ENCODE measurements at places on chromosomes 3 and 15.

GRCh38 chr3:48299746-48300712 is 33.4 kb downstream of the SPINK8 start:
- DNase-seq: no peak

- DNase-seq: no peak
Measured at GRCh38 chr3:59578129-59578528, 528.3 kb upstream of the CFAP20DC start.

DNA sequence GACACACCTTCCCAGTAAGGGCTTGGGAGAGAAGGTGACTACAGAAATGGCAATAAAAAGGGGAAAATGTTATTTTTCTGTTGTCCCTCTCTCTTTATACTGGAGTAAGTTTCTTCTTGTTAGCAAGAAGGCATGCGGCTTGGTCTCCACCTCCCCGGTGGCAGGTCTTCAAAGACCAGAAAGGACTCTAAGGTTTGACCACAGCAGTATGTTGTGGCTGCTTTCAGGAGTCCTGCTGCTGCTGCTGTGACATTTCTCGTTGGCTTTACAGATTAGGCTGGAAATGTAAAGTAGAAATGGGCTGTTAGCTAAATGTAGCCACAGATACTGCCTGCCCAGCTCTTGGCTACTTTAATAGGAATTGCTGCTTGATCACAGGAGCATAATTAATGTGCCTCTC is 175.8 kb upstream of the ZBTB20 start:
- no peak for DNase-seq

DNA sequence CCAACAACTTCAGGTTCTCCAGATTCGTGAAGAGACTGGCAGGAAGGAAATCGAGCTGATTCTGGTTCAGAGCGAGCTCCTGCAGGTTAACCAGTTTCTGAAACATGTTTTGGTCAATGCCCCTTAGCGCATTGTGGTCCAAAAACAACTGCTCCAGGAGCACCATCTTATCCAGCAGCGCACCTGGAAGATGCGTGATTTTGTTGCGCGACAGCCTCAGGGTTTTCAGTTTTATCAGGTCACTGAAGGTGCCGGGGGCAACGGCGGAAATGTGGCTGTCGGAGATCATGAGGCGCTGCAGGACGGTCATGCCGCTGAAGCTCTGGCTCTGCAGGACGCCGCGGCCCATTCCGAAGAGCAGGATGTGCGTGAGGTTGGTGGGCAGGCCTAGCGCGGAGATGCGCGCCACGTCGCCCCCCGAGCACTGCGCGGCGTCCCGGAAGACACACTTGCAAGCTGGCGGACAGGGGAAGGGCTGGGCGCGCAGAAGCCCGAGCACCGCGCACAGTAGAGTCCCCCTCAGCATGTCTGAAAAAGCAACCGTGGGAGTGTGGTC is 1.2 kb downstream of the GP5 start:
- DNase-seq: no peak

DNA sequence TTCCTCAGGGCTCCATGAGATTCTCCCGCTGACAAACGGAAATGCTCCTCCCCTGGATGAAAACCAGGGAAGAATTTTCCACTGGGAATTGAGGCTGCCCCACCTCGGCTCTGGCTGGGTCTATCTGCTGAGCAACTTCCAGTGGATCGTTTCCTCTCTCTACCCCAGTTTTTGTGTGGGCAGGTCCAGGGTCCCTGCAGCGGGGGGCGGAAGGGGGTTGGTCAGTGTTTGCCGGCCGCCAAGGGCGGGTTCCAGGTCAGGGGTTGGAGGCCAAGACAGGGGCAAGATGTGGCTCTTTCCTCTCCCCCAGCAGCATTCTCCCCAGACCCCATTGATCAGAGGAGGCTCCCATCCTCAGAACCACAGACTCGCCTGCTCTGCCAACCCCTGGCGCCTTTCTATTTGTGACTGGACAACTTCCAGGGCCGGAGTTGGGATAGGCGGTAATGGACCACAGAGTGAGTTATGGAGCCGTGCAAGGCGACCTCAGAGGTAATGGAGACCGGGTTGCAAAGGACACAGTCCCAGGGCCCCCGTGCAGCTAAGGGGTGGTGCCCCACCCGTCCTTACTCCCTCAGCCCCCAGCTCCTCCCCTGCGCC is 92.2 kb downstream of the WNT7A start:
- no peak for DNase-seq

- DNase-seq: peak; percentile 19
Measured at GRCh38 chr15:36544518-36545466, 34.6 kb upstream of the CDIN1 start.

GRCh38 chr15:44029003-44029402 is 166.1 kb downstream of the FRMD5 start:
- DNase-seq: no peak

DNA sequence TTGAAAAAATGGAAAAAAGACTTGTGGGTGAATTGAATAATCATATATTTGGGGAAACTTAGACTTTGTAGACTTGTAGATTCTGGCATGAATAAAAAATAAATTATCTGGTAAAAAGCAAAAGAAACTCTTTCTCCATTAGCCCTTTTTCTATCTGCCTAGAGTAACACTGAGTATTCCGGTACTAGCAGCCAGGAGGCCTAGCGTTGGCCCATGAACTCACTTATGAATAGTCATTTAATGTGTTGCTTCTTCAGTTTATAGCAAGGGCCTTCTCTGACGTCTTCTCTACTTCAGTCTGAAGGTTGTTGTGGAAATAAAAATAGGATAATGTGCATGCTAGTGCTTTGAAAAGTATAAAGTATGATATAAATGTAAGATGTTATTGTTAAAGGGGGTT is 851.2 kb upstream of the NR2F2 start:
- no peak for DNase-seq

DNA sequence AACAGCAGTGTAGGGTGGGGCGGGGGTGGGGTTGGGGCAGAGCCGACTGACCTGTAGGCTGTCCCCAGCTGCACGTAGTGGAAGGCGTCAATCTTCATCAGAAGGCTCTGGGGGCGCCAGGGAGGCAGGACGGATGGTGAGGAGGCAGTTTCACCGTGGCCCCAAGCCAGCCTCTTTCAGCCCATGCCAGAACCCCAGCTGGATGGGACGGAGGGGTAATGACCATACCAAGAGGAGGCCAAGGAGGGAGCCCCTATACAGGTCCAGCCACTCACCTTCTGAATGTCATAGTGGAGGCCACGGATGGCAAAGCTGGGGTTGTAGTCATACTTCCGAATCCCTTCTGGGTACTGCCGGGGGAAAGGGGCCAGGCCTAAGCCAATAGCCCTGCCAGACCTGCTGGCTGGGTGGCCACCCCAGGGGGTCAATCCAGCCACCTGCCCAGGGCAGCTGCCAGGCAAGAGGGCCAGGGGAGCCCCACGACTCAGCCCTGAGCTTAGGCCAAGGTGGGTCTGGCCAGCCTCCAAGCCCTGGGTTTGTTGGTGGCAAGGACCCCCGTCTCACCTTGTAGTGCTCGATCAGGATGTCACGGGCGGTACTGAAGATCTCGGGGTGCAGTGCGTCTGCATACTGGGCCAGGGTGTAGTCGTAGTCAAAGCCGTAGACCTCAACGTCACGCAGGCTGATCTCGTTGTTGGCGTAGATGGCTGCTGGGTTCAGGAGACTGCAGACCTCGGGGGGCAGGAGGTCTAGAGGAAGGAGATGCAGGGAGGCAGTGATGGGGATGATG is 4.9 kb downstream of the NT5DC2 start:
- DNase-seq: no peak

- DNase-seq: peak; percentile 20
Measured at GRCh38 chr15:92053753-92054316, 200.3 kb downstream of the SLCO3A1 start.

DNA sequence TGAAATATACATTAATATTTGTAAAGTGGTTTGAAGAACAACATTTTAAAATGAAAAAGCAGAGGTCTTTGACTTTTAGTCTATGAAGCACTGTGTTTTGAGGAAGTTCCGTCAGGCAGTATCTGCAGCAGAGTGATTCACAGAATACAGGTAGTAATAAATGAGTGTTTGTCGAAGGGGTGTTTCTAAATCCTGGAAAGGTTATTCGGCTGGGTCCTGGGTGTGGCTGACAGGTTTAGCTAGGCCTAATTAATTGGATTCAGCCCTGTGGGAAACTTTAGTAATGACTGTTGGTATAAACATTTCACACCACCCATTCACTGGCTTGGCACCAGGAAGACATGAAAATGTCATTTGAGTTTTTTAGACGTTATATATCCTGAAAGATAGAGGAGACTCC is 51.3 kb downstream of the TIPARP start:
- DNase-seq: no peak

GRCh38 chr15:40688932-40689799 is 5.8 kb upstream of the RAD51 start:
- DNase-seq: no peak

- no peak for DNase-seq
Measured at GRCh38 chr3:127462111-127462655, 128.3 kb downstream of the TPRA1 start.

DNA sequence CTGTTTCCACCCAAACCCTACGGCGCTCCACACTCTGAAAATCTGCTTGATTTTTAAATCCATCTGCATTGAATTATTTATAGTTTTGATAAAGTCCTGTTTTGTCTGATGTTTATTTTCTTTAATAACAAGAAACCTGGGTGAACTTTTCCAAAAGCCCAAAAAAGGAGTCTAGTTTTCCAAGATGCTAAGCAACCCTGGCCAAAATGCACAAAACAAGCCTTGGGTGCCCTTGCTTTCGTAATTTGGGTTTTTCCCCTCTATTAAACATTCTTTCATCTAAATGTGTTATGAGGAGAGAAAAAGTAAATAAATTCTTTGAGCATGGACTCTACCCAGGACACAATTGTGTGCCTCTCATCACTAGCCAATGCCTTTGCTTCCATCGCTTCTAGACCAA is 468.9 kb downstream of the MCTP2 start:
- DNase-seq: no peak

- DNase-seq: no peak
Measured at GRCh38 chr3:142450189-142450588, 2.4 kb upstream of the XRN1 start.

- DNase-seq: no peak
Measured at GRCh38 chr3:16148783-16149182, 25.7 kb upstream of the GALNT15 start.

- no peak for DNase-seq
Measured at GRCh38 chr3:142802891-142803290, 79.1 kb downstream of the TRPC1 start.

DNA sequence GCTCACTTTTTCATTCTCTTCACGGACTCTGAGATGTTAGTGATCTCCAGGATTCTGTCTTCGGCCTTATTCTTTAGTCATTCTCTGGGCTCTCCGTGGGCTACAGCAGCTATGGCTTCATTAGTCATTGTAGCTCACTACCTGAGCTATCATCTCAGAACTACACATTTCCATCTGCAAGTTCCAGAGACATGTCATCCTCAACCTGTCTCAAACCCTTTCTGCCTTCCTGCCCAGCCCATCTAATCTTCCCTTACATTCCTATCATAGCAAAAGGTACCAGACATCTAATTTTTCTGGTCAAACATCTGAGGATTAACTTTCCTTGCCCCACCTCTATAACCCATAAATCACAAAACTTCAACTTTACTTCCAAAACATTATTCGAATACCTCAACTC is 13.2 kb downstream of the TSPAN3 start:
- no peak for DNase-seq

- DNase-seq: no peak
Measured at GRCh38 chr3:184305577-184305976, 6.5 kb downstream of the PSMD2 start.

- DNase-seq: no peak
Measured at GRCh38 chr3:58163234-58163633, 47.5 kb downstream of the DNASE1L3 start.

DNA sequence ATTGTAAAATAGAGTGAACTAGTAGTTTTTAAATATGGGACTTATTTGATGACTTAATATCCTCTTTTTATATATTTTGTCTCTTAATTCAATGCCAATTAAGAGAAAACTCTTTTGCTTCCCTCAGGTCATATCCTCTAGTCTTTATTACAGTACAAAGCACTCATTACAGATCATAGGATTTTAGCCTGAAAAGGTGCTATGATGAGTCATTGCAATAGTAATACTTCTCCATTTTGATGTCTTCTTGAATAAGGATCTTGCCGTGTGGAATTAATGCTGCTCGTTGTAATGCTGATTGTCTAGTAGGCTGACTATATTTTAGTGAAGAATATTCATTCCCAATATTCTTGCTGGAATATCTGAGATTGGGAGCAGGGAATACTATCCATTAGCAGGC is 612.2 kb upstream of the GOLIM4 start:
- DNase-seq: no peak

DNA sequence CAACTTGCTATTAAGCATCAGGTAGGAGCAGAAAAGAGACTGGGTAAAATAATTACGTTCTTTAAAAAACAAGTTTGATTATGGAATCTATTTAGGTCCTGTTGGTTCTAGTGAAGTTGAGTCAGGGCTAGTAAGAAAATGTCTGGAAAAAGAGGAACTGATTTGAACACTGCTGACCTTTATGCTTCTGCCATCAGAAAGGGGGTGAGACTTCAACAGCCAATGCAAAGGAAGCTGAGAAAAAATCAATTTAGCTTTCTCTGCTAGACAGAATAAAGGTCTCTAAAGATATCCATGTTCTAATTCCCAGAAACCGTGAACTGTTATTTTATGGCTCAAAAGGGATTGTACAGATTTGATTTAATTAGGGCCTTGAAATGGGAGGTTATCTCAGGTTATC is 157.5 kb downstream of the ROBO2 start:
- DNase-seq: no peak

DNA sequence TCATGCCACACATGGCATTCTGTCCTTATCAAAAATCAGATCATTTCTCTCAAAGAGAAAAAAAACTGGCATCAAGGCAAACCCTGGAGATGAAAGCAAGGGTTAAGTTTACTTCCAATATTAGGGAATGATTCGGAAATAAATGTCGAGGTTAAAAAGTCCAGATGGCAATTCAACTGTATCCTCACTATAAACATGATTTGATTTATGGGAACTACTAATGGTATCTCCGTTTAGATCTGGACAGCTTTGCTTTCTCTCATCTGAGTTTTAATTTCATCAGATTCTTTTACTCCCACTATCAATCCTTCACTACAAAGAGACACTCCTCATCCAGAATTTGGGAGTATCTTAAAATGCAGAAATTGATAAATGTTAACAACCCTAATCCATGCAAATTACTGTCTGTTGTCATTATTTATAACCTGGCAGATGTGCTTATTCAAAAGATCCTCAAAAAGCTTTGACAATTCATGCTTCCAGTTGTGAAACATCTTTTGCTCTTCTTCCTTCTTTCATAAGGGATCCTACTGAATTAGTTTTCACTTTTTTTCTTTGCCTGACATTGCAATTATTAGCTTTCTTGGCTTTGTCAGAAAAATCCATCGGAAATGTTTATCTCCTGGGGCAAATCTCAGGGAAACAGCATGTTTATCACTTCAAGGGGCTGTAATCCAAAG is 903.2 kb downstream of the MCTP2 start:
- DNase-seq: no peak

GRCh38 chr3:195286115-195286872 is 15.3 kb upstream of the XXYLT1 start:
- no peak for DNase-seq

All from HAP-1 (cell line).